ENCODE measurements at places on chromosomes 12 and 14. TPM values are rescaled to one million over a fixed set of nuclear protein-coding genes. Genes with fewer than 3 reads are reported as not detected.

- no peak for DNase-seq
Measured at GRCh38 chr14:53093206-53093605, 59.9 kb downstream of the DDHD1 start.

DNA sequence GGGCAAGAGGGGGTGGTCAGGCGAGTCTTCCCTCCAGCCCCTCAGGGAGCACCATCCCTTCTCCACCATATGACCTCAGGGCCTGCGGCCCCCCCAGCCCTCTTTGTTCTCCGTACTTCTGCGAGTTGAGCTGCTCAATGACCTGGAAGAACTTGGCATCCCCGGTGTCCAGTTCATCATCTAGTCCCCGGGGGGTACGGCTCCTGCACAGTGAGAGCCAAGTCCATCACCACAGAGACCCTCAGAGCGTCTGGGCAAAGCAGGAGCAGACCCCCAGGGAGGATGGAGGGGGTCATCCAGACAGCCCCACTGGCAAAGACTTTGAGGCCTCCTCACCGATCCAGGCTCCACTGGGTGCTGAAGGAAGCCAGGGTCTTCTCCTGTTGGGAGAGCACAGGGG is 8.9 kb downstream of the ADCY4 start:
- no peak for DNase-seq

GRCh38 chr14:103641161-103641560 is 12.2 kb downstream of the KLC1 start:
- no peak for DNase-seq

GRCh38 chr12:6199531-6200255 is 507 bp upstream of the CD9 start:
- DNase-seq = no peak

DNA sequence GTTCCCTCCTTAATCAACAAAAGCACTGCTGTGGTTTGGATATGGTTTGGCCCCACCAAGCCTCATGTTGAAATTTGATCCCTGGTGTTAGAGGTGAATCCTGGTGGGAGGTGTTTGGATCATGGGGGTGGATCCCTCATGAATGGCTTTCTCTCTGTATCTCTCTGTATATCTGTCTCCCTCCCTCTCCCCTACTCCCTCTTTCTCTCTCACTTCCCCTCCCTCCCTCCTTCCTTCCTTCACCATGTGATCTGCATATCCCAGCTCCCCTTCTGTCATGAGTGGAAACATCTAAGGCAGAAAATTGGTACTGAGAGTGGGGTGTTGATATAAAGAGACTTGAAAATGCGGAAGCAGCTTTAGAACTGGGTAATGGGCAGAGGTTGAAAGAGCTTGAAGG is 5.2 kb downstream of the GSKIP start:
- DNase-seq = no peak

GRCh38 chr12:122088179-122088810 is 9.7 kb downstream of the MLXIP start:
- no peak for DNase-seq

EPS8 gene
- 2.2 TPM for total RNA-seq
